ENCODE measurements at places on chromosomes 7 and 10.

- no peak for DNase-seq
These were observed 22.1 kb upstream of the CARD11 start for GRCh38 chr7:3065724-3066143.

DNA sequence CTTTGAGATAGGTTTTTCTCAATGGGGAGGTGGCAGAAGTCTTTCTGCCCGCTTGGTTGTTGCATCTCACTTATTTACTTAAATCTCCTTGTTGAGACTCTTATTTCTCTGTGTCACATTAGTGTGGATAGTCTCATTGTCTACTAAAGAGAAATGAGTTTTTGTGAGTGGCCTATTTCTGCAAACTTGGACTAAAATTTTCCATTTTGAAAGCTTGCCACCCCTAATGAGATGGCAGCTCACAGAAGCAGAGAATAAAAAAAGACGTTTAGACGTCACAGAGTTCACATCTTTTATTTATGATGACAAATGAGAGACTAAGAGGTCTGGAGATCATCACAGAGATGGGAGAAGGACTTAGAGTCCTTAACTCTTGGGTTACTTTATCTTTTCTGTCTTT, 262.7 kb upstream of the PHYHIPL start:
- no peak for DNase-seq

DNA sequence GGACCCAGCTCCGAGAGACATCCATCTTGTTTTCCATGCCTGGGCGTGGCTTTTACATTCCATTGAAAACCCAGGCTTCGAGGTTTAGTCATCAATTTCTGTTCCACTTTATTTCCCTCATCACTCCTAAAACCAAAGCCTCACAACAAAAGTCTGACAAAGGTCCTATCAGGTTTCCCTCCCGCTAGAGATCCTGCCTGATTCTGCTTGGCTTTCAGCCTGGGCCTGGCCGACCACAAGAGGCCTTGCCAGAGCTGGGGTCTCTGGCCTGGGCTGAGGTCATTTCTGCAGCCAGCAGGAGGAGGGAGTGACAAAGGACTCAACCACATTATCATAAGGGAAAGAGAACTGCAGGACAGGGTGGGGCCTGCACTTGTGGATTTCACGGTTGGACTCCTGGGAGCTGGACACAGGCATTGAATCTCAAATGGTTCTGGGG, 167.0 kb downstream of the FANK1 start:
- DNase-seq: no peak

DNA sequence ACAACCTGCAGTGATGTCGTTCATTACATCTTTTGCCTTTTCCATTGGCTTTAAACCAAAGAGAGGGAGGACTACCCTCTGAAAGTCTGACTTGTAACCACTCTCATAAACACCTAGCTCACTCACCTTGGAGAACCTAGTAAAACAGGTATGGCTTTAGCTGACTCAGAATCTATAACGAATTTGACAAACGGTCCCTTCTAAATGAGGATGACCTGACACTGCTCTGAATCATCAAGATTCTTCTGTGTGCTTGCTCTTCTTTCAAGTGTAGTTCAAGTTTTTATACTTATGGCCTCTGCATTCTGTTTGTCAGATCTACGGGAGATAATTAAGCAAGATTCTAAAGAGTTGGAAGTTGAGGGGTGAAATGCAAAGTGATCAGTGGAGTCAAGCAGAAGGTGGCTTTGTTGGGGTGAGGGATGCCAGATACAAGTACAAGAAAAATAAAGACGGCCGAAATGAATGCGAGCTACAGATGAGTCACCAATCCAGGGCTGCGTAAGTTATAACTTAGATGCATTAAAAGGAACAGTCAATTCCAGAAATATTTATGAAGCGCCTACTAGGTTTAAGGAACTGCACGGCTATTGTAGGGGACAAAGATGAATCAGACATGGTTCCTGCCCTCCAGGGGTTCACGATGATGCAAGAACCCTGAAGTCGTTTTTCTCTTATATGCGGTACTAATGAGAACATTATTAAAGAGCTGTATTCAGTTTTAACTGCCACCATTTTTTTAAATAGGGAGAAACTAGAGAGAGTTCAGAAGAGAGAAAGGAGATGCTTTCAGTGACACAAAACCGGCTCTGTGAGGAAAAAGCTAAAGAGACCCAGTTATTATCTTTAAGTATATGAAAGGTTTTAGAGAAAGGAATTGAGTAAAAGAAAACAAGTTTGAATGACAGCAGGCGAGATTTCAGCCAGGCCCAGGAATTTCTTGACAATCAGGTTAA, 6.5 kb downstream of the HIPK2 start:
- no peak for DNase-seq

DNA sequence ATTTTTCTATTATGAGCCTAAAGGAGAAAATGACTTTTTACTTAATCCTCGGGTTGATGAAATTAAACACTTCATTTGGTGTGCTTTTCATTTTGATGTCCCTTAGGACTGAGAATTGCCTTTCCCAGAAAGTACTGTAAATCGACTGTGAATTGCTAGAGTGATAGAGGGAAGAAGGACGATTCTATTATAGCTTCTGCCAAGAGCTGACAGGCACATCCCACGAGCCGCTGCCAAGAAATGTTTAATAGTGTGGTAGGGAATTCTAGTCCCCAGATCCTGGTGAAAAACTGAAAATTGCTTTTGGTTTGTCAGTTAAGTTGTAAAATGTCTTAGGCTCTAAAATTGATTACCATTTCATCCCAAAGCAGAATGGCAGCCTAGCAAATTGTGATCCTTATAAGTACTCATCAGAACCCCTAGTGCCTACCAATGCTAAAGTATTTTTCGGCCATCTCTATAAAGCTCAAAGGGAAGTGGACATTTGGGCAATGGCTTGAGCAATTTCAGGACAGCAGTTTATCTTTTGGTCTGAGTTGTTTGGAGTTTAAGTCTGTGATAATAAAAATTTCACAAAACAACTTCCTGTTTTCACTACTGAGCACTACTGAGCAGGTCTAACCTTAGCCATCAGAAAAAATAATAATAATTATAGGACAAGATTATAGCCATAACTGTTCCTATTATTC, 44.6 kb upstream of the HYCC1 start:
- no peak for DNase-seq

GRCh38 chr10:115092258-115092554, 959 bp upstream of the ATRNL1 start:
- DNase-seq: no peak

DNA sequence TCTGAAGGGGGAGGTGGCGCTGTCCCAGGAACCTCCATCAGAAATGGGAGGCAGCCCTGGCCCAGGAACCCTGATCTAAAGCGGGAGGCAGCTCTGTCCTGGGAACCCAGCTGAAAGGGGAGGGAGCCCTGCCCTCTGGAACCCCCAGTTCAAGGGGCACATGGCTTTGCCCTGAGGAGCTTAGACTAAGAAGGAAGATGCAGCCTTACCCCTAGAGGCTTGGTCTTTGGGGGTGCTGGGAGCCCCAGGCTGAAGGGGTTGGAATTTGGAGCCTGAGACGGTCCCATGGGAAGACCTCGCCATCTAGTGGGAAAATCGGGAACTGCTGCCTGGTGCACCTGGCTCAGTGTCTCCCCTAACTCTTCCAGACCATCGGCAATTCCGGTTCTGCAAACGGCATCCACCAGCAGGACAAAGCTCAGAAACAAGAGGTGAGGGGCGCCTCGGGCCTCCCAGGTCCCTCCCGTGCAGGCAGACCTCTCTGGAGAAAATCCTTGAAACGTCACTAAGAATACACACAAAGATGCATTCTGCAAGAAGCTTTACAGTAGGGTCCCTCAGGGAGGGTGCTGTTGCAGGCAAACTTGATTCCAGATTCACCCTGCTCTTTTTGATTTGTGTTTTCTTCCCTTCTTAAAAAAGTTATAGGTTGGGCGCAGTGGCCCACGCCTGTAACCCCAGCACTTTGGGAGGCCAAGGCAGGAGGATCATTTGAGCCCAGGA, 52.4 kb upstream of the GTF2IRD1 start:
- peak; percentile 37 for DNase-seq

GRCh38 chr7:105450177-105450861, 61.6 kb upstream of the SRPK2 start:
- DNase-seq: no peak

GRCh38 chr10:95245425-95246055, 45.3 kb downstream of the PDLIM1 start:
- DNase-seq: no peak

GRCh38 chr7:28297801-28298459, 114.4 kb upstream of the CREB5 start:
- DNase-seq: no peak

DNA sequence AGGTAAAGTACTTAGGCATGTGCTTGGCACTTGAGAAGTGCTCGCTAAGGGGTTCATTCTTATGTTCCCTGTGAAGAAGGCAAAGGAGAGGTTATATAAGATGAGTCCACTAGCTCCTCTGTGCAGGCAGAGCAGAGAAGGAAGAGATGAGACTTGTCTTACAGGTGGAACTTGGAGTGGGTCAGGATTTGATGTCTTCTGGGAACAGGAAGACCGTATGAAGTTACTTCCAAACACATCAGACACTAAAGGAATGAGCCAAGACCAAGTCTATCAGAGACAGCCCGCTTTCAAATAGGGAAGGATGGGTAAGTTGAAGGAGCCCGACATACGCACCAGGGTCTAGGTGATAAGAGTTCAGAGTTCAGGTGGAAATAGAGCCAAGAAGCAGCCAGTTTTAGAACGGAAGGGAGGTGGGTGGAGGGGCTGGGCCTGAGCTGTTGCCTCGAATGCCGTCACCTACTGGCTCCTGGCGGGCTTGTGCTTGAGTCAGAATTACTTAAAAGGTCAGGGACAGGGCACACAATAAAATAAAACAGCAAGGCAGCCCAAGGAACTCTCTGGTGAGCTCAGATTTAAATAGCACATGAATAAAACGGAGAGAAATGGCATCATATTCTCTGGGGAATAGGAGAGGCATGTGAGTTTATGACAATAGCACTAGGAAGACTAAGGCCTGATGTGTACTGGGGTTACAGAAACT, 56.1 kb upstream of the GRB10 start:
- no peak for DNase-seq

GRCh38 chr10:95312257-95312656, 21.5 kb upstream of the PDLIM1 start:
- DNase-seq: no peak

DNA sequence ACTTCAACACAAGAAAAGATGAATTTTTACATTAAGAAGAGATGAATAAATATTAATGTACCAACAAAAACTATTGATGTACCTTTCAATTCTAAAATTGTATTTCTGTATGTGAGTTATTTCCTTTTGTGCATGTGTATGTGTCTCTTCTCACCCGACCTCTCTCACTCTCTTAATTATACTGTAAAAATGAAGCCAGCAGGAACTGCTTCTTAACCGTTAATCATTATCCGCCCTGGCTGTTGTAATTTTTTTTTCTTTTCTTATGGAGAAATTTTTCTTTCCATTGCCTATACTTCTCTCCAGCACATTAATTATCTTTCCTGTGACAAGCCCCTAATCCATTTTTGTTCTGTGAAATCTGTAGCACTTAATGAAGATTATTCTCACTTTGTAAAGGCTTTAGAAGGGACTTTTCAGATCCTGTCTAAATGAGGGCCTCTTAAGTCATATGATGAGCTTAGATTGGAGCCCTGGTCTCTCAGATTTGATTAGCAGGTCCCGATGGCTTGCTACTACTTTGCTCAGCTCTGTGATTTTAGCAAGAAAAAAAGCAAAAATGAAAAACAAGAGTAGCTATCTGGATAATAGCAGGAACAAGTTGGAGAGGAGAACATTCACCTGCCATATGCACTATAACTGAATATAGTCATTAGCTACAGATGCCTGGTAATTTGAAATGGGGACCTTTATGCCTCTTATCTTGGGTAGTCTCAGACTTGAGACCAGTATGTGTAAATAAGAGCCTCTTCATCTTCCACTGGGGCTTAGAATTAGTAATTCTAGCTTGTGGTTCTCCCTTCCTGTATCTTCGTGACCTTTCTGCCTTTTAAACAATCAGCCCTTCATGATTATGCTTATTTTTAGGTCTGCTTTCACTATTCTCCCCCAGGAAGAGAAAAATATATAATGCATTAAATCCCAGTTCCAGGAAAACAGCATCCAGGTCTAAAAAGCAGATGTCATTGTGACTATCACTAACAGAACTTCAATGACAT, 80.0 kb upstream of the COL1A2 start:
- no peak for DNase-seq

DNA sequence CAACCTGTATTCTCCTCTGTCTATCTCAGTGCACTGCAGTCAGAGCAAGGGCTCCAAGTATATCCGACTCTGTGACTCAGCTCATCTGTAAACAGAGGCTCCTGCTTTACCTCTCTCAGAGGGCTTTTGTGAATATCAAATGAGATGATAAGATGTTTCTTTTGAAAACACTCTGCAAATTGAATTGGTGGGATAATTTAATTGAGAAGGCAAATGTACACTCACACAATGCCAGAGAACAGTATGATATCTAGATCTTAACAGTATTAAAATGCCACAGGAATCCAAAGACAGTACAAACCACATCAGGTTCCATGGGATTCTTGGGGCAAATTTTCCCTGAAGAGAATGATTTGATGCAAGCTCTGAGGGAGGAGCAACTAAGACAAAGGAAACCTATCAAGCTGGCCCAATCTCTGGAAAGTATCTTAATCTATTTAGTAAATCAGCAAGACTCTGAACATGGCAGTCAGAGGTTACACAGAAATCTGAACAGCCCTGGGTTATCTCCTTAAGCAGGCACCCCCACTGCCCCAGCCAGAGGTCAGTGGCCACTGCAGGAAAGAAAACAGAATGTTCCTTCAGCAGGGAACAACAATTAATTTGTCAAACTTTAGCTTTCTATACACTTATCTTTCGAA, 45.9 kb downstream of the DOCK4 start:
- DNase-seq: no peak

DNA sequence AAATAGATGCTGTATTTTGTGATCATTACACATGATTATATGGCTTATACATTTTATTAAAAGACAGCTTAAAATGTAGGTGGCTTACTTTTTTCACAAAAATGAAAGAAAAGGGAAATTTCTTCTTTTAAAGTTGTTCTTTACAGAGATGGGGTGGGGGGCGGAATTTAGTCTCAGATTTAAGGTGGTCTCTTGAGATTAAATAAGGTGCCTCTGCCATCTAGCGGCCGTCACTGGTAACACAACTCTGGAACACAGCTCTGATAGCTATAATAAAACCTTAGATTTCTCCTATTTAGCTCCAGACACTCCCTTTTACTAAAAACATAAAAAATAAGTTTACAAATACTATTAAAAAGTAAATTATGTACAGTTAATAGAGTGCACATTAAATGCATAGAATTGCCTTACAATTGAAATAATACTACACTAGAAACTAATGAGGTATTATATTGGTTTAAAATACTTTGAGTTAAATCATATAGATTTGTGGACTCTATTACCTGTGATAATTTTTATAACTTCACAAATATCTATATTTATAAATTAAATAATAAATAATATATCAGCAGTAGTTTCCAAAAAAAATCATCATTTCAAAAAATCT, 210.9 kb downstream of the DGKB start:
- DNase-seq: peak; percentile 4

All from stimulated activated CD8-positive, alpha-beta memory T cell treated with anti-CD3 and anti-CD28 coated beads, Interleukin-12 subunit alpha, Interleukin-12 subunit beta, amount 100 ng/mL, for 4 hours (primary cell).